GM23338 (cell line): ENCODE measurements at places on chromosomes 7 and 10.

DNA sequence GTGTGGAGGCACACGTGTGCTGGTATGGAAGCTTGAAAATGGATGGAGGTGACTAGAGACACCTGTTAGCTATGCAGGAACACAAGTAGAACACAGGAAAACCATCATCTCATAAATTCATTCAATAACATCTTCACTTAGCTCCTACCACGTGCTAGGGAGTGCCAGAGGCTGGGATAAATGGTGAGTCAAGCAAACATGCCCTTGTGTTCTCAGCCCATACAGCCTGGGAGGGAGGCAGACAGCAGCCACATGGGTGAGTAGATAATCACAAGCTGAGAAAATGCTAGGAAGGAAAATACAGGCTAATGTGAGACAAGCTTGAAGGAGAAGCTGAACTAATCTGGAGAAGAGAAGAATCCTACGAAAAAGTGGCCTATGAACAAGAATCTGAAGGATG lies 468.0 kb upstream of the ZMIZ1 start:
- DNase-seq: no peak

DNA sequence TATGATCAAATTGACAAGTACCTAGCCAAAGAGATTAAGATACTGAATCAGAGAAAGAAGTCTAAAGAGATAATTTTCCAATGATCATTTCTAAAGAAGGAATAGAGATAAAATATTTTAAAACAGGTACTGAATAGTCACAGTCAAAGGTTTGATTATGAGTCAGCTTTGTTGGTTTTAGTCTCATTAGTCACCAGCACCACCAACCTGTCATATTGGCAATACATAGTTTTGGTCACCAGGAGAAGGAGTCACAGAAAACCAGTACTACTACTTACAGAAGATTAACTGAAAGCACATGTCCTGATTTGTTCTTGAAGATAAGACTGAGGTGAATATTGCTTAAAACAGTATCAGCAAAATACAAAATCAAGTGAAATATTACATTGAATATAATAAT lies 34.6 kb downstream of the ZEB1 start:
- peak; percentile 7 for DNase-seq

- no peak for DNase-seq
These were observed 134.4 kb upstream of the DLX6 start for GRCh38 chr7:96870934-96871333.

- no peak for DNase-seq
These were observed 287.5 kb upstream of the KLF14 start for GRCh38 chr7:131021460-131021859.

DNA sequence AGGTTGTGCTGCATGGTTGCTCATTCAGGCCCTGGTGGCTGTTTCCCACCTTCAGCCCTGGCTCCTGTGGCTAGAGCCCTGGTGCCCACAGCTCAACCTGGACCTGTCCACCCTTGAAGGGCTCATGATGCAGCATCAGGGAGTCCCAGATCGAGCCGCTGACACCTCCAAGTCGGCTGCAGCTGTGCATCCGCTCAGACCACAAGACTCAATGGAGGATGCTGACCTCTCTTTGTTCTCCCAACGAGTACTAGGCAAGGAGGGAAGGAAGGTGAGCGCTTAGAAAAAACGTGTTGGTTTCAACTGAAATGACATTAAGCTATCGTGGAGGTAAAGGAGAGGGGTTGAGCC lies 9.5 kb upstream of the C10orf95 start:
- no peak for DNase-seq

DNA sequence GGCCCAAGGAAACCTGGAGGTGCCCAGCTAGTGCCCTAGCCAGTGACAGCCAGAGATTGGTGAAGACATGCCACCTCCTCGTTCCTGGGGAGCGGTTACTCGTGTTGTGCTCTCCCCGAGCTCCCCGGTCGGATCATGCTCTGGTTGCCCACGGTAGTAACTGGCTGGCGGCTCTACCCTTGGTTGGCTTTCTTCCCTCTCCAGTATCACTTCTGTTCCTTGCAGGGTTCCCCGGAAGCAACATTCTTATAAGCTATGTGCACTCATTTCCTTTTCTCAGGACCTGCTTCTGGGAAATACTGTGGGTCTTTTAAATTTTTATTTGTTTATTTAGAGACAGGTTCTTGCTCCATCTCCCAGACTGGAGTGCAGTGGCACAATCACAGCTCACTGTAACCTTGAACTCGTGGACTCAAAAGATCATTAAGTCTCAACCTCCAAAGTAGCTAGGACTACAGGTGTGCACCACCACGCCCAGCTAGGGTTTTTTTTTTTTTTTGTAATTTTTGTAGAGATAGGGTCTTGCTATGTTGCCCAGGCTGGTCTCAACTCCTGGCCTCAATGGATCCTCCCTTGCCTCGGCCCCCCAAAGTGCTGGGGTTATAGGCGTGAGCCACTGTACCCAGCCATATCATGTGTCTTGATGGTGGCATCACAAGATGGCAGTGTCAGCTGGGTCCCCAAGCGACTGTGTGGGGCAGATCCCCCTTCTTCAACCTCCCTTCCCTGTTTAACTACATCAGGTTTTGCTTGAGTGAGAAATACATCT lies 6.9 kb upstream of the CALHM1 start:
- DNase-seq: no peak

GRCh38 chr10:68402276-68402675 lies 4.8 kb downstream of the RUFY2 start:
- DNase-seq: no peak

GRCh38 chr7:101985057-101985902 lies 167.9 kb downstream of the CUX1 start:
- no peak for DNase-seq

GRCh38 chr7:151351967-151352366 lies 10.4 kb downstream of the NUB1 start:
- DNase-seq: no peak

DNA sequence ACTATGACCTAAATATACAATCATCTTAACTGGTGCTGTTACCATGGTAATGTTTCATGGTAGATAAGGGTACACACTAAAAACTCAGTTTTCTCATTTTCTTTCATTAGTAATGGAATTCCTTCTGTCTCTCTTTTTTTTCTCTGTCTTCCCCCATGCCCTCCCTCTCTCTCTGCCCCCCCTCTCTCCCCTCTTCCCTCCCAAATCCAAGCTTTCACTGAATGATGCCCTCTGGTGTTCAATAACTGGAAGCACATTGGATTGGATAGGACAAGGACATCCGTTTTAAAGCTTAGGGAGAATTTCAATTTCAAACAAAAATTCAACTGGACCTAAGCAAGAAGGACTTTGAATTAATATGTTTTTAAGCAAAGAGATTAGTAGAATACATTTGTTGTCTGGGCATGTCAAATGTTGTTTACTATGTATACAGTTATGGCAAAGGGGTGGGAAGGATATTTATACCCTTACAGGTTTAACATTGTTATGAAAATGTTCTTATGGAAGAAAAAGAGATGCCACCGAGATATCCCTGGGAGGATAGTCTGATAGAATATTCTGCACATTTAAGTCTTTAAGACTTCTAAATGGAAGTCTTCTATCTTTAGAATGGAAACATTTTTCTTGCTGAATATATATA lies 6.1 kb downstream of the CHRM2 start:
- DNase-seq: peak; percentile 75

DNA sequence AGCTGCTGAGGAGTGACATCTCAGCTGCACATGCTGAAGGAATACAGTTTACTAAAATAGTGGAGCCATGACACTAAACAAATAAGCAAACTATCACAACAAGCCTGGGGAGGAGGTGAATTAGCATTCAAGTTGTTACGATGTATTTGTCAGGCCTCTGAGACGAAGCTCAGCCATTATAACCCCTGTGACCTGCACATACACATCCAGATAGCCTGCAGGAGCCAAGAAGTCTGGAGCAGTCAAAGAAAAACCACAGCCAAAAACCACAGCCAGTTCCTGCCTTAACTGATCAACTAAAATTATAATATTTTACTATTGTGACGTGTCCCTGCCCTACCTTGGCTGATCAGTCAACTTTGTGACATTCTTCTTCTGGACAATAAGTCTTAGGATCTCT lies 68.6 kb downstream of the NSUN6 start:
- DNase-seq: no peak

- peak; percentile 62 for DNase-seq
These were observed 19.7 kb upstream of the VPS37D start for GRCh38 chr7:73647725-73648592.

GRCh38 chr7:150317748-150318444 lies 5.3 kb upstream of the LRRC61 start:
- DNase-seq: peak; percentile 19

DNA sequence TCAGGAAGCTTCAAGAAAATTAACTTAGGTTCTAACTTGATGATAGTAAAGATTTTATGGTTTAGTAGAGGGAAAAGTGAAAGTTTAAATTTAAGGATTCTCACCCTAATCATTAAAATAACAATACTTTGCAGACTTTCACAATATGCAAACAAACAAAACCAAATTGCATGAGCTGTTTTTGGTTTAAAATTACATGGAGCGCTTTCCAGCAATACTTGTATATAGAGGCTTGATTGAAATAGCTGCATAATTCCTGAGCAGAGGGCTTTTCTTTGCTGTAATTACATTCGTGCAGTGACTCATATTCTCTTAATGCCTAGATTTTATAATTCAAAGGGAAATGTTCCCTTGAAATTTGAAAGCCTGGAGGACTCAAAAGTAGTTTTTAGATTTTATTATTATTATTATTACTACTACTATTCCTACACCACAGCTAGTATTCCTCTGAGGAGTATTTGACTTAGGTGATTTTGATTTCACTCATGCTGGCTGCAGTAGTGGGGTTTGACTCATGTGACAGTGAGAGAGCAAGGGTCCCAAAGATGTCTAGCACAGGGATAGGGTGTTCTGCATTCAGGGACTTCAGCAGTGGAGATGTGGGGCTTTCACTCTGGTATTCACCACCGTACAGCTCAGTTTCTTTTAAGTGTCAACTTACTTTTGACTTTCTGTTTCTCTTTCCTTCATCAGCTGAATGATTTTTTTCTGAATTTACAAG lies 138.1 kb downstream of the ADAM22 start:
- peak; percentile 5 for DNase-seq

- DNase-seq: no peak
These were observed 181.7 kb downstream of the PRKCQ start for GRCh38 chr10:6398399-6398798.

DNA sequence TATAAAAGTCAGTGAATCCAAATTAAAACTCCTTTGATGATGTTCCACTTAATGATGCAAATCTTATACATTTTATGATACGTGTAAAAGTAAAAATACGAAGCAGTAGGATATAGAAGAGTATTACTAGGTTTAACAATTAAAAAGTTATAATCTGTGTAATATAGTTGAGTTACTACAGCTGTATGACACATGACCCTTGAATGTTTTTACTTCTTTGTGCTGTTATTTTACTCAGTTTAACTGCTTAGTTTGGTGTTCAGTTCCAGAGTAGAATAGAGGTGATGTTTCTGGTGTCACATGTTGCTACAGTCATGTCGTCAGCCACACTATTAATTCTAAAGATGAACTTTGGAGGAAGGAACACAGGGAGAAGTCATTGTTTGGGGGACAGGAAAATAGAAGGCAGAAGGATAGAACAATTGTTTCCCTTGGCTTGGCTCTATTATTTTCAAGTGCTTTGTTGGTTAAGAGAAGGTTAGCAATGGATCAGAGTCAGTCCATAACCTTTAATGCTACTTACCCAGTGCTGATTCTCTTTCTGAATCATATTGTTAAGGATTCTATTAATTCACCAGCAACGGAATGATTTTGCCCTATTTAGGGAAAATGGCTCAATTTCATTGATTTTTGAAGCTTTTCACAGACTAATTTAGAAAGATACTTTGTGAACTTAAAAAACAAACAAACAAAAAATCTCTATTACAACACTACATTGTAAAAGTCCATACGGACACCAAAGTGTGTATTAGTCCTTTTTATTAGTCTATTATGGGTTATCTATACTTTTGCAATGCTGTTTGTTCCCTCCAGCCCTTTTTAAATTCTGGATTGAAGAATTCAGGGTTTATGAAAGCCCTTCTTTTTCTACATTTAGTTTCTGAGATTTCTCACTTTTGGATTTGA lies 73.4 kb downstream of the CPED1 start:
- DNase-seq: no peak

DNA sequence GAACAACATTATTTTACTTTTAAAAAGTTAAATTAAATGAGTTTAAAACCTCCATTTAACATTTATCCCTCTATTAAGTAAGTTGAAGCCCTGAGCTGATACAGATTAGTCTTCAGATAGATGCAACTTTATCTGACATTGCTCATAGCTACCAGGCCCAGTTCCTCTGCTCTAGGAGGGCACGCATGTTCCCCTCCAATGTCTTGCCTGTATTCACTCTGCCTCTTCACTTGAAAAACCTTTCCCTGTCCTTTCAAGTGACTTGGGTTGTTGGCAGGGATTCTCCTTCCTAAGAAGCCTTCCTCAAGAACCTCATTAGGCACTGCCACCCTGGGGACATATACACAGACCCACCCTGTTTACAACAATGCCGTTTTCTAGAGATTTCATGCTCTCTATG lies 270.4 kb downstream of the RELN start:
- no peak for DNase-seq

DNA sequence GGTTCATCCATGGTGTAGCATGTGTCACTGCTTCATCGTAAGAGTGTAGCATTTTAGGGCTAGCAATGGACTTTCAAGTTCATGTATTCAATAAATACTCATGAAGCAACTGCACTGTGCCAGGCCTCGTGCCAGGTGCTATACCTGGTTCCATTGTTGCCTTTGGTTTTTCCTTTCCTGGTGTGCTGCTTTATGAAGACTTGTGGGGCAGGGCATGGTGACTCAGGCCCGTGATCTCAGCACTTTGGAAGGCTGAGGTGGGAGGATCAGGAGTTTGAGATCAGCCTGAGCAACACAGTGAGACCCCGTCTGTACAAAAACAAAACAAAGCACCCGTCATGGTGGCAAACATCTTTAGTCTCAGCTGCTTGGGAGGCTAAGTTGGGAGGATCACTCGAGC lies 2.2 kb upstream of the CPA4 start:
- DNase-seq: no peak

- DNase-seq: no peak
These were observed 78.6 kb downstream of the MAD1L1 start for GRCh38 chr7:2154121-2154520.

- DNase-seq: no peak
These were observed 2.4 kb upstream of the VDAC2 start for GRCh38 chr10:75208181-75208580.

- no peak for DNase-seq
These were observed 18.3 kb downstream of the STEAP1B start for GRCh38 chr7:22481726-22482125.

DNA sequence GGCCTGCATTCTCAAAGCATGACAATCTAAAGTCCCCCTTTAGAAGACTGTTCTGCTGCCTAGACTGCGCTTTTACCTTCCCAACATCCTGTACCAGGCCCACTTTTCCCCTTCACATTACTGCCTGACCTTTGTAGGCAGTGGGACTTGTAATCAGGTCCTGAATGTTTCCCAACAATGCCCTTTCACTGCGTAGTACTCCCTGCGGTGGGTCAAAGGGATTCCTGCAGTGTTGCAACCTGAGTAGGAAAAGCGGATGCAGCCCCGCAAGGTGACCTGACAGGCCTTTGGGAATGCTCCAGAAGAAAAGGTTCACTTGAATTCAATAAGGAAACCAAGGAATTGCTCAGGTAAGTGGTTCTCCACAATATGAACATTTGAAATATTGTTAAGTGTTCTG lies 4.9 kb upstream of the TCAF1 start:
- peak; percentile 93 for DNase-seq
